ENCODE measurements at places on chromosomes 13 and 19. TPM values are rescaled to one million over a fixed set of nuclear protein-coding genes. Genes with fewer than 3 reads are reported as not detected.
A peak's percentile ranks its signal among the peaks of the same experiment; 100 is the strongest.

- DNase-seq, result no peak
Measured at GRCh38 chr13:112575675-112576074, 12.3 kb downstream of the TUBGCP3 start.

- DNase-seq, result no peak
Measured at GRCh38 chr19:29442910-29443309, 82.9 kb upstream of the VSTM2B start.

GRCh38 chr19:38524994-38525634 is 91.6 kb downstream of the RYR1 start:
- DNase-seq, result no peak

DNA sequence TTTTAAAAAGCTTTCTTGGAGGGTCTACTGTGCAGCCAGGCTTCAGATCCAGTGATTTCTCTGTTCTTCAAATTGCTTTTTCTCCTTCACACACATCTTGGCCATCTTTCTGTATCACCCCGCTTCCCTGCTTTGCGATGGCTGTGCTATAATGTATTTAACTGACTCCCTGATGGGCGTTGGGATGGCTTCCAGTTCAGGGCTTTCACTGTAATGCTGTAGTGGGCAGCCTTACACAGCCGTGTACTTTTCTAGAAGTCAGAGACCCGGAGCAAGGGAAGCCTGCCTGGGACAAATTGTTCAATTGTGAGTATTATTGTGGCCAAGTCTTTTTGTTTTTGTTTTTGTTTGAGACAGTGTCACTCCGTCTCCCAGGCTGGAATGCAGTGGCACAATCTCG is 19.4 kb upstream of the PAK4 start:
- DNase-seq, result no peak

DNA sequence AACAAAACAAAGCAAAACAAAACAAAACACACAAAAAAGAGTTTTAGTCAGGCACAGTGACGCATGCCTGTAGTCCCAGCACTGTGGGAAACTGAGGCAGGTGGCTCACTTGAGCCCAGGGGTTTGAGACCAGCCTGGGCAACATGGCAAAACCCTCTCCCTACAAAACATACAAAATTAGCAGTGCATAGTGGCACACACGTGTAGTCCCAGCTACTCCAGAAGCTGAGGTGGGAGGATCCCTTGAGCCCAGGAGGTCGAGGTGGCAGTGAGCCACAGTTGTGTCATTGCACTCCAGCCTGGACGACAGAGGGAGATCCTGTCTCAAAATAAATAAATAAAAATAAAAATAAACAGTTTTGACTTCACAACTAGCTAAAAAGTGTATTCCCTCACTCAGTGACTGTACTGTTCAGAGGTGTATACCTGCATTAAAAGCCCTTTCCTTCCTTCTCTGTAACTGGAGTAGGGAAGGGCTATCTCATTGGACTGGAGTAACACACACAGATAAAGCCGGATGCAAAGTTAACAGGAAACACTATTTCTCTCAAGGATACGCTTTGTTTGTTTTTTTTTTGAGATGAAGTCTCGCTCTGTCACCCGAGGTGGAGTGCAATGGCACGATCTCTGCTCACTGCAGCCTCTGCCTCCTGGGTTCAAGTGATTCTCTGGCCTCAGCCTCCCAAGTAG is 3.7 kb upstream of the BAX start:
- DNase-seq, result no peak

- DNase-seq, result no peak
Measured at GRCh38 chr13:25247360-25247759, 39.9 kb downstream of the MTMR6 start.

GRCh38 chr13:46315491-46316075 is 71.5 kb downstream of the RUBCNL start:
- no peak for DNase-seq

DNA sequence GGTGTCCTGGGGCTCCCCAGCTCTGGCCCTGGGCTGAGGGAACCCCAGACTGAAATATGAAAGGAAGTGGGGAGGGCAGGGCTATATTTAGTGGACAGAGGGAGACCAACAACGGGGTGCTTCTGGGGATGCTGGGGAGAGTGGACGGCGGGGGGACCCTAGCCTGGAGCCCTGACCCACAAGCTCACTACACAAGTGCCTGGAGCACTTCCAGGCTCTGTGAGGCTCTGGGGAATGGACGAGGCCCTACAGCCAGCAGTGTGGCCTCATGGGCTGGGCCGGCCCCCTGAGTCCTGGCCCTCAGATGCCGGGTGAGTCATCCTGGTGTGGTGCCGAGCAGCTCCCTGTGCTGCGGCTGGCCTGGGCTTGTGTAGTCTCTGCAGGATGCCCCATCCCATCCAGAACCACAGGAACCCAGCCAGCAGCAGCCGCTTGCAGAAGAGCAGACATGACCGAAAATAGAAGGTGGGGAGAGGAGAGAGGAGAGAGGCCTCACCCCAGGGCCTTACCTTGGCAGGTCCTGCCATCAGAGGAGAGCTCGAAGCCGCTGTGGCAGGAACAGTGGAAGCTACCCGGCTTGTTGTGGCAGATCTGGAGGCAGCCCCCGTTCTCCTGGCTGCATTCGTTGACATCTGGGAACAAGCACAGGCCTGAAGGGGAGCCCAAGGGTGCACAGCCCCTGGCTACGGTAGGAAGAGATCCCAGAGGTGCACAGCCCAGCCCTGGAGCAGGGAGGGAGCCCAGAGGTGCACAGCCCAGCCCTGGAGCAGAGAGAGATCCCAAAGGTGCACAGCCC is 26.1 kb downstream of the GAS6 start:
- peak; percentile 71 for DNase-seq

DNA sequence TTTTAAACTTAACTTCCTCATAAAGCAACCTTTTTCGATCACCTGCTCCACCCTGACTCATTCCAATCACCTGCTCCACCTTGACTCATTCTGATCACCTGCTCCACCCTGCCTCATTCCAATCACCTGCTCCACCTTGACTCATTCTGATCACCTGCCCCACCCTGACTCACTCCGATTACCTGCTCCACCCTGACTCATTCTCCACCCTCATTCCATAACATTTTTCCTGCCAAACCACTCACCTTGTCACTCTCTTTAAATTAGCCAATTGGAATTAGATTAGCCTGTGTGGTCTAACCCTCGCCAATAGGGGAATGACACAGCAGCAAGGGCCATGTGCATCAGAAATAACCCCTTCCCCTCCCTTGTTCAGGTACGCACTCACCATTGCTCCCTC is 31.9 kb upstream of the ZNF83 start:
- DNase-seq, result no peak

Gene MCEMP1
- total RNA-seq, result not detected

Gene POLR2I
- 62.8 TPM for total RNA-seq

Gene UBE2L5
- total RNA-seq, result not detected

Gene FCHO1
- 0.85 TPM for total RNA-seq

Gene TSHZ3
- 3.8 TPM for total RNA-seq

Gene NAT14
- total RNA-seq, result 11.8 TPM
